GDM1 (cell line): ENCODE measurements at places on chromosomes 1 and 21.

GRCh38 chr1:53579221-53580008 is 120.2 kb downstream of the DMRTB1 start:
- no peak for DNase-seq

DNA sequence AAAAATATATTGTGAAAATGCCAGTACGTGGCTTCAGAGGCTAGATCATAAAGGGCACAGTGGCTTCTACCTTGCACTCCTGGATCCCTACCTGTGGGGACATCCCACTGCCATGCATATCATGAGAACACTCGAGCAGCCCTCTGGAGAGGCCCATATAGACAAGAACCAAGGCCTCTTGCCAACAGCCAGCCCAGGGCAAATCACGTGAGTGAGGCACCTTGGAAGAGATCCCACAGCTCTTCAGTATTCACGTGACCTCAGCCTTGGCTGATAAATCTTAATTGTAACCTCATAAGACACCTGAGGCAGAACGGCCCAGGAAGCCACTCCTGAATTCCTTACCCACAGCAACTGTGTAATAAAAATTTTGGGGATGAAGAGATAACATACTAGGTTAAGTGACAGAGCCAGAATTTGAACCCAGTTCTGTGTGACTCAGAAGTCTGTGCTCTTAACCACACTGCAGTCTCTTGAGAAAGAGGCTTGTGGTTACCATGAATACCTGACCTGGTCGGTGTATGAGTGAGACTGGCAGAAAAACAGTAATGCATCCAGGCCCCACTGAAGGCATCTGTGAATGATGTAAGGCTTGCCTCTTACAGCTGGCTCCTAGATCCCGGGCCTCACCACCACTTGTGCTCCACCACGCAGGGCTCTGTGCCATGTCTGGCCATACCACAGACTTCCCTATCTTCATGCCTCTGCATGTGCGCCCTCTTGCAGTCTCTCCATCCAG is 6.9 kb upstream of the A3GALT2 start:
- DNase-seq: no peak

- DNase-seq: no peak
Measured at GRCh38 chr1:236914375-236914774, 89.9 kb downstream of the MT1HL1 start.

- no peak for DNase-seq
Measured at GRCh38 chr1:235735621-235736020, 86.0 kb upstream of the GNG4 start.

- DNase-seq: no peak
Measured at GRCh38 chr1:24921938-24922662, 8.0 kb downstream of the RUNX3 start.

GRCh38 chr1:26696119-26696653 is 371 bp downstream of the ARID1A start:
- no peak for DNase-seq
